ENCODE measurements at places on chromosomes 4 and X.

DNA sequence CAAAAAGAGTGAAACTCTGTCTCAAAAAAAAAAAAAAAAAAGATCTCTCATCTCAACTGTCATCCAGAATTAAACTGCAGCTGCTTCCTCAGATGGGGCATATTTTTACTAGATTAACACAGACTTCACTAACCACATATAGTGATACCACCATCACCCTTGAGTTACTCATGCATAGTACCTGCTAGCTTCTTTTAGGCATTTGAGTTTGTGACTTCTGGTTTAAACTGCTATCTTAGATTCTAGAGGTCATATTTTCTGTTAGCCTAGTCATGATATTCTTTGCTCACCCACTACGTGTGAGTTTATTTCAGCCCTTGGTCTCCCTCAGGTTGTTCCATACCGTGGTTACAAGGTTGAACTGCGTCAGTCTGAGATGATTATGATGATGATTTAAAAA, 154.9 kb upstream of the BMP3 start:
- no peak for DNase-seq

DNA sequence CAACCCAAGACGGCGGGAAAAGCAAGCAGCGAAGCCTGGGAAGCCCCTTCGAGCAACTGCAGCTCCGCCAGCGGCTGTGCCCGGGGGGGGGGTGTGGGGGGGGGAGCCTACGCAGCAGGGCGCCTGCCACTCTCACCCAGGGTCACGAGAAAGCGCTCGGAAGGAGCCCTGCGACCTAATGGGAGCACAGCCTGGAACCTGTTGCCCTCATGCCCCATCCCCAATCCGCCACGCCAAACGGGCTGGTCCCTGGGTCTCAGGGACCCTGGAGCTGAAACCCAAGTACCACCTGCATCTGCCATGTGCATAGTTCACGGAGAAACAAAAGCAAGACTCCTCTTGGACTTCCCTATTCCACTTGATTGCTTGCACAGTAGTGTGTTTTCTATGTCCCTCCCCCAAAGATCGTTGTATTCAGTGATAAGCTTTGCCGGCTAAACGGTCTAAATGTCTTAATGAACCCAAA, 359 bp upstream of the GAB3 start:
- DNase-seq: no peak

DNA sequence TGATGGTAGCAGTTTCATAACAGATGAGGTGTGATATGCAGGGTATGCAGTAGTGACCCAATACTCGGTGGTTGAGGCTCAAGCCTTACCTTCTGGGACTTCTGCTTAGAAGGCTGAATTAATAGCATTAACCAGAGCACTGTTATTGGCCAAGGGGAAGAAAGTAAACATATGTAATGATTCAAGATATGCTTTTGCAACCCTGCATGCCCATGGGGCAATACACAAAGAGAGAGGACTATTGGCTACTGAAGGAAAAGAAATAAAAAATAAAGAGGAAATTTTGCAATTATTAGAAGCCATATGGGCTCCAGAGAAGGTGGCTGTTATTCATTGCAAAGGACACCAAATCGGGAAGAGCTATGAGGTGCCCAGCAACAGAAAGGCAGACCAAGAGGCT, 8.7 kb downstream of the GAGE10 start:
- DNase-seq: no peak

GRCh38 chr4:10164877-10165283, 48.3 kb upstream of the WDR1 start:
- peak; percentile 45 for DNase-seq

DNA sequence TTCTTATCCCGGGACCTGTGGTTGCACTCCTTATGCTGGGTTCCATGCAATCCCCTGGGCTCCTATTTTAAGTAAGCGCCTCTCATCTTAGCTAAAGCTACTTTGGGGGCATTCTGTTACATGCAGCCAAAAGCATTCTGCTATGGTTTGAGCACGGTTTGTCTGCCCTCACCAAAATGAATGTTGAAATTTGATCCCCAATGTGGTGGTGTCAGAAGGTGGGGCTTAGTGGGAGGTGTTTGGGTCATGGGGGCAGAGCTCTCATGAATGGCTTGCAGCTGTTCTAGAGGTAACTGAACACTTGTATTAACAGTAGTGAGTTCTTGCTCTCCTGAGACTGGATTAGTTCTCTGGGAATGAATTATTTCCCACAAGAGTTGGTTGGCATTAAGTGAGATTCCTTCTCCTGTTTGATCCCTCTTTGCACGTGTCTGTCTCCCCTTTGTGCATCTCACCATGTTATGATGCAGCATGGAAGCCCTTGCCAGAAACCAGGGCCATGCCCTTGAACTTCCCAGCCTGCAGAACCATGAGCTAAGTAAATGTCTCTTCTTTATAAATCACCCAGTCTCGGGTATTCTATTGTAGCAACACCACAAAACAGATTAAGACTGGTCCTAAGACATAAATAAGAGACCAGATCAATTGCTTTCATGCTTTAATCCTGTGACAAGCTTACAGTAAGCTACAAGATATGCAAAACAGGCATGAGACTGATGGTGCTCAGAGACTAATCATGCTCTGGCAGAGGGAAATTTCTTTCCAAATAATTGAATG, 141.8 kb downstream of the TSPAN5 start:
- no peak for DNase-seq

GRCh38 chrX:9586992-9587392, 122.1 kb downstream of the TBL1X start:
- no peak for DNase-seq

GRCh38 chr4:86472377-86473019, 112.6 kb upstream of the MAPK10 start:
- no peak for DNase-seq

GRCh38 chr4:41406113-41406516, 131.8 kb upstream of the LIMCH1 start:
- DNase-seq: no peak

DNA sequence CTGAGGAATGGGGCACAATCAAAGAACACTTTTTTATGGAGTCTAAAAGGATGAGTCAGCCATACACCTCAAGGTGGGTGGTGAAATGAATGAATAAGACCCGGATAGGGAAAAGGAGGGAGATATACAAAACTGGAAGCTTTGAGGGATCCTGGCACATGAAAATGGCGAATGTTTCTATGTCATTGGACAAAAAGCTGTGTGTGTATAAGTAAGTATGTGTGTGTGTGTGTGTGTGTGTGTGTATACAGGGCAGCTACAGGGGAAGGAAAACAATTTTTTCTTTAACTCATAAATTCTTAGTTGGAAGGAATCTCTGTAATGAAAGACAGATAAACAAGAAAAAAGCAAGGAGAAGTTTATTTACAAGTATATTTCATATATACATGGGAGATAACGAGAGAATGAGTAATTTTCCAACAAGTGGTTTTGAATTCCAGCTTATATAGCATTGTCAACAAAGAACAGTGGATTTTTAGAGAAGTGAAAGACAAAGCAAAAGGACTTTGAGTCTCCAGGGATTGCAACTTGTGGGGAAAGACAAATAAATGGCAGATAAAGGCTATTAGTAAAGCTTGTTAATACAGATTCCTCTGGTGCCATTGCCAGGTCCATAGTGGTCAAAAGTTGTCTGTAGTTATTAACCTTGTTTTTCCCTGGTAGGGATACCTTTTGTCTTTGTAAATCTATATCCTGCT, 99.7 kb downstream of the MMRN1 start:
- peak; percentile 48 for DNase-seq

DNA sequence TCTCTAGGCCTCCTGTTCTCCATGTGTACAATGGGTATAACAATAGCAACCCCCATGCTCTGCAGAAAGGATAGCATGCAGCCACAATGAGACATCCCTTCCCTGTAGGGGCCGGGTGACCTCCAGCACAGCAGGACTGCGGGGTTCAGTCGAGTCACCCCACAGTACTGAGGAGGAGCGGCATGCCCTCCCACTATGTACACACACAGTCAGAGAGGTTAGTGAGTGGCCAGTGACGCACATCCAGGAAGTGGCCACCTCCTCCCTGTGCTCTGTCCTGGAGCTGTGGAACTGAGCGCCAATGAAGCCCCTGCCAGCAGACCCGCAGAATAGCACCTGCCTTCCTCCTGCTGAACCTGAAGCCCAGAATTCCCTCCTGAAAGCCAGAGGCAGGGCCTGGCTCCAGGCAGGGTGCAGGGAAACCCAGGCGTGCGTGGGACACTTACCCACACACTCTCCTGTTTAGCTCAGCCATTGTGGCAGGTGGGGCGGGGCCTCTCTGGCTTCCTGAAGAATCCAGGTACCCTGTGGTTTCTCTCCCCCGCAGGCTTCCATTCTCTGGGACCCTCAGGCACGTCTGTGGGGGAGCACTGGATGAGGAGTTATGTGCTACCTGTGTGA, 50.0 kb downstream of the WFS1 start:
- no peak for DNase-seq

DNA sequence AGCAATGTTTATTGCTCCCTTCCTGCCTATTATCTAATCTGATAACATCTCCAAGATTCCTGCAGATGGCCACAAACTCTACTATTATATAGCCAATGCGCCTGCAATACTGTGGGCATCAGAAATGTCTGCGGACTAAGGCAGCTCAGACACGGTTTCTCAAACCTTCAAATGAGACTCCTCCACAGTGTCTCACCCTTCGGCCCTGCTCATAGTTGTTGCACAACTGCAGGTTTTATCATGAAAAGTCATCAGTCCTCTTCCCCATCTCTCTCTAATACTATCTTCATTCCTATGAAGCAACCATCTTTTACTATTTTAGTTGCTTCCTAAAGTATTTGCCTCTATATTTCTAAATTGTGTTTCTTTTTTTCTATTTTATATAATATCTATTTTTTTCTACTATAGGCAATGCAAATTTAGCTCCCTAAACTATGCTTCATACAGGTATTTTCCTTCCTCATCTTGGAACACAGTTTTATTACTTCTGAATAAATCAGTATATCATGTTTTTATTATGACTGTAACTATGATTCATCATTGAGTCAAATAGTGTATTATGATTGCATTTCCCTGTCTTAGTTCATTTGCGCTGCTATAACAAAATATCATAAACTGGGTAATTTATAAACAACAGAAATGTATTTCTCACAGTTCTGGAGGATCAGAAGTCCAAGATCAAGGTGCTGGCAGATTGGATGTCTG, 129.7 kb upstream of the EDNRA start:
- no peak for DNase-seq

DNA sequence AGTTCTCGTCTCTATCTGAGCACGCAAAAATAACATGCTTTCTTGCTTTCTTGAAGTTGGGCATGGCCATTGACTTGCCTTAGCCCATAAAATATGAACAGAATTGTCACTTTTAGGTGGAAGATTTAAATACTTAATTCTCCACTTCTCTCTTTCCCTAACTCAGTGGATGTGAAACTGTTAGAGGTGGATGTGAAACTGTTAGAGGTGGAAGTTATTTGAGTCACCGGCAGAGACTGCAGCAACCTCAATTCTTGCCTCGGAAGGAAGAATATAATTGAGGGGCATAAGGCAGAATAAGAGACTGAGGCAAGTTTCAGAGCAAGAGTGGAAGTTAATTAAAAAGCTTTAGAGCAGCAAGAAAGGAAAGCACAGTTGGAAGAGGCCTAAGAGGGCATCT, 2.8 kb upstream of the PARM1 start:
- DNase-seq: no peak

DNA sequence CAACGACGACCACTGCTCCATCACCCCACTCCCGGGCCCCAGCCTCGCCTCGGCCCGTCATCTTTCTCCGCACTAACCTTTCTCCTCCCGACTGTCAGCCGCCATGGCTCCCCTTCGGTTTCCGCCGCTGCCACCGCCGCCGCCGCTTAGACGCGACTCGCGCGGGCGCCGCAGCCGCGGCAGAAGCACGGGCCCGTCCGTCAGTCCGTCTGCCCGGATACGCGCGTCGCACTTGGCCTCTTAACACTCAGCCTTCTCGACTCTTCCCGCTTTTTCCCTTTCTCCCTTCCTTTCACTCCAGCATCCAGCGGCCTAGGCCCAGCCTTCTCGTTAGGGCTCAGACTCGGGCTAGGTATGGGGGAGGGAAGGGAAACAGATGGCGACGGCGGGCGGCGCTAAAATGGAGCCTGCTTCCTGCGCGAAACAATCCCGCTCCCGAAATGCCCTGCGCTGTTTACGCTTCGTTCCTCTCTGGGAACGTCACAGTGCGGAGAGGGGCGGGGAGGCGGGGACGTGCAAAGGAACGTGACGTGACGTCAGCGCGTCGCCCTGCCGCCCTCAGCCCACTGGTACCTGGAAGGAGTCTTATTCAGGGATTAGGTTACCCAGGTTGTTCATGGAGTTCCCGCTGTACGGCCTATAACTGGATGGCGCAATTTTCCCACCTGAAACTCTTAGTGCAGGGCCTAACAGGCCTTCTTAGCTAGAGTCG, at the start of gene YTHDC1:
YTHDC1 (minus strand) TSS at position 442 of the 712 bp plus-strand sequence; CDS start at position 105, 337 bp downstream.
- peak; percentile 96 for DNase-seq

DNA sequence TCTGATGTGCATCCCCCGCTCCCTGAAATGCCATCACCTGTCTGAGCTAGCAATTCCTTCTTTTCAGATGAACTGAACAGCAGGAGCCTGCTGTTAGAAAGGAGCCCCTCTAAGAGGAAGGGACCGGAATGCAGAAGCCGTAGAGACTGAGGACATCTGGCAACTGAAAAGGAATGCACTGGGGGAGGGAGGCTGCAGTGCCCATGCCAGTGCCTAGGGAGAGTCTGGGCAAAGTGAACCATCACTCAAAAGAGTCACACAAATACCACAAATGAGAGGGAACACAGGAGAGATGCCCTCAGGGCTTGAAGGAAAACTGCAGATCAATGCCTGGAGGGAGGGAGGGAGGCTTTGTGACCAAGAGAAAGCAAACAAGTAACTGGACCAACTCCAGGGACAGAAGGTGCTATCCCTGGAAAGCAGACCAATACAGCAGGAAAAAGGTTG, 93.9 kb upstream of the CBR4 start:
- peak; percentile 70 for DNase-seq

- no peak for DNase-seq
Observed at GRCh38 chrX:8726031-8726652, 5.8 kb downstream of the ANOS1 start.

DNA sequence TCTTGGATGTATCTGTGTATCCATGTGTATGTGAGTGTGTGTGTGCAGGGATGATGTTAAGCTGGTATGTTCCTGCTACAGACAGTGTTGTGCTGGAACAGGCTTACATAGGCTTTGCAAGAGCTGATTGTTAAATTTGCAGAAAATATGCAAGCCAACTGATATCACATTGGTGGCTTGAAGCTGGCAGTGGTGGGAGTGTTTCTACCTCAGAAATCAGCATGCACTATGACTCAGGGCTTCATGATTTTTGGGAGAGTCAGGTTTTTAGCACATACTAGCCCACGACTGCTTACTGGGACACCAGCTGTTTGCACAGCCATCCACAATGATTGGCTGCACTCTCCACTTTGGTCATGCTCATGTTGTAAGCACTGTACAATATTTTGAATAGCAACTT, 261.8 kb downstream of the DHX15 start:
- DNase-seq: no peak

DNA sequence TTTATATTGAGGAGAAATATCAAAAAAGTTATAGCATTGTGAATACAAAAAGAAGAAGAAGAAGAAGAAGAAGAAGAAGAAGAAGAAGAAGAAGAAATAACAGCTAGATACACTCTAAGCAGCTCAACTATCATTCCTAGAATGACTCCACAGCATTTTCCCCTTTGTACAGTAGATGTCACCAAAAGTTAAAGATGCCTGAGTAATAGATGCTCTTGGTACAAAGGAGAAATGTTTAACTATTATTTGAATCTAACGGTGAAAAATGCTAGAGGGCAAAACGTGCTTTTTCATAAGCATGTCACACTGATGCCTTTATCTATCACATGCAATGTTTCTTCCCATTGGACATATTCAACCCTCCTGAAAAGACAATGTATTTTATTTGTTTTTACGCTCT, 178.4 kb upstream of the GPRIN3 start:
- DNase-seq: no peak
